Sigmoid colon (tissue), 7 donors: ENCODE measurements at places on chromosomes 2 and 18. TPM values are rescaled to one million over a fixed set of nuclear protein-coding genes. Genes with fewer than 3 reads are reported as not detected.

- DNase-seq = no peak
These were observed 75.8 kb downstream of the CCDC148 start for GRCh38 chr2:158380746-158381145.

DNA sequence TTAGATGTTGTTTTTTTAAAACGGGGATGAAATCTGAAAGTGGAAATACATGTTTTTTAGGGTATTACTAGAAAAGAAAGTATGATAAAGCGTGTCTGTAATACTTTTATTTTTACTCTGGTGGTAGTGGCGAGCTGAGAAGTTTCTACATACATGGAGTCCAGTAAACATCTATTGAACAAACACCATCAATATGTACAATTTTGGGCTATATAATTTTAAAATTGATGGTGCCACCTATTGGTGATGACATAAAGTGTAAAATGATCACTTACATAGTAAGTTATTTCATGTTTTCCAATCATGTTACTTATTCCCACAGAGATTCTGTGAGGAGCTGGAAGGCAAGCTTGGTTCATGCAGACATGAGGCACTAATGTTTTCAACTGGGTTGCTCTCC is 31.5 kb upstream of the NFE2L2 start:
- no peak for DNase-seq

GRCh38 chr2:203583701-203584100 is 48.6 kb upstream of the RAPH1 start:
- no peak for DNase-seq

The TANC1 gene
- polyA plus RNA-seq = 3.6 TPM

The DNAH7 gene
- polyA plus RNA-seq = 1.4 TPM

The CLIP4 gene
- 5.0 TPM for polyA plus RNA-seq
